Motor neuron (in vitro differentiated cells): ENCODE measurements at places on chromosomes 7 and 10. TPM values are rescaled to one million over a fixed set of nuclear protein-coding genes. Genes with fewer than 3 reads are reported as not detected.
A peak's percentile ranks its signal among the peaks of the same experiment; 100 is the strongest.

GRCh38 chr10:46001187-46001756, 29.0 kb downstream of the TIMM23 start:
- no peak for ATAC-seq

DNA sequence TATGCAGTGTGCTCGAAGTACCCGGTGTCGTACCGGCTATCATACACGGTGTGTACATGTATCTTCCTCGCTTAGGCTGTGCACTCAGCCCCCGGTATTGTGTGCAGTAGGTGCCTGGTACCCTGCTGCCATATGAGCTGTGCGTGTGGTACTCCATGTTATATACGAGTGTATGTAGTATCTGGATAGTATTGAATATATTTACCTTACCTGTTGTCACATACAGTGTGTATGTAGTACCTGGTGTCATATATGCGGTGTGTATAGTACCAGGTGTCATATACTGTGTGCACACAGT, 1.2 kb downstream of the ZMYND11 start:
- peak; percentile 54 for ATAC-seq

DNA sequence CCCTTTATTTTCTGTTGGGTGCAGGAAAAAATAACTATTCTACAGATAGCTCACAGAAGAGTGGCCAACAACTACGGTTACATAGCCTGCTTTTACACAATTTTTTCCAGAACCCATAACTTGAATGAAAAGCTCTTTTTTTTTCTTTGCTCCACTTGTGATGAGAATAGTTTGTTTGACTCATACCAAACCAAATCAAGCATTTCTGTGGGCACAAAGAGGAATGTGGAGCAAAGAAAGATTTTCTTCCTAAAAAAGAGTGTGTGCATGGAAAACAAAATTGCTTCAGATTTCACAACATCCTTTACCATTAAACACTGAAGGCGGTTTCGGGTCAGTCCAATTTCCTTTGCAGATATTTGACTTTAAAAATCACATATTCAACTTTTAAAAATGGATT, 54.8 kb upstream of the RAB11FIP2 start:
- ATAC-seq = no peak

- ATAC-seq = no peak
These were observed 63.0 kb upstream of the GPR26 start for GRCh38 chr10:123603130-123603529.

- ATAC-seq = no peak
These were observed 349.9 kb downstream of the ELMO1 start for GRCh38 chr7:37098762-37099161.

DNA sequence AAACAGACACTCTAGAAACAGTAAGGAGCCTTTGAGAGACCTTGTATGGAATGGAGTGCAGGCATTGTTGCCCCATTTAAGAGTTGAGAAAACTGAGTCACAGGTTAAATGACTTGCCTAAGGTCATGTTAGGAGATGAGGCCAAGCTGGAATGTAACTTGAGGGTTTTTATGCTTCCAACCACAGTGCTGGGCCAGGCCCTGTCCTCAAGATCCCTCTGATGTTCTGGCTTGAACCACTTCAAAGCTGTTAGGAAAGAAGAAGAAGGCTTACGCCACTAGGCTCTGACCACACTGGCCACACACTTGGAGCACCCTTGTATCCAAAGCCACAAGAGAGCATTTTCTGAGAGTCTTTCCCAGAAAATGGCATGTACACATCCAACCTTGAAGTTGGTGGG, 42.7 kb downstream of the PLAU start:
- no peak for ATAC-seq

DNA sequence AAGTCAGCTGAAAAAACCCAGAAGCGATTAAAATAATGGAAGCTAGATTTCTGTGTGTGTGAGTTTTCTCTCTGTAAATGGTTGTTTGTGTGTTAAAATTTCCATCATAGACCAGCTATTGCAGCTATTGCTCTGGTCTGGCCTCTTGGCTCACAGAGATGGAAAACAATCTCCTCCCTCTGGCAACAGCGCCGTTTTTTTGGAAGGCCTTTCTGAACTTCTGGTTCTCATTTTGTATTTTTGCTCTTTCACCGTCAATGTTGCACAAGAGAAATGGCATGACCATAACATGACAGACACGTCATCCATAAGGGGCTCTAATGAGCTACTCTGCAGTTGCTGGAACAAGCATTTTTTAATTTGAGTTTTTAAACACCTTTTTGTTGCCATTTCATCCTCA, 91.0 kb downstream of the CUBN start:
- no peak for ATAC-seq

GRCh38 chr10:60312818-60313588, 76.7 kb downstream of the ANK3 start:
- peak; percentile 64 for ATAC-seq

GRCh38 chr10:21427804-21428481, 97.5 kb downstream of the SKIDA1 start:
- no peak for ATAC-seq

GRCh38 chr7:100693312-100694097, 545 bp downstream of the GIGYF1 start:
- peak; percentile 43 for ATAC-seq

- ATAC-seq = no peak
These were observed 56.5 kb downstream of the AFAP1L2 start for GRCh38 chr10:114347791-114348190.

- peak; percentile 63 for ATAC-seq
These were observed 72.3 kb downstream of the AMZ1 start for GRCh38 chr7:2760098-2760889.

DNA sequence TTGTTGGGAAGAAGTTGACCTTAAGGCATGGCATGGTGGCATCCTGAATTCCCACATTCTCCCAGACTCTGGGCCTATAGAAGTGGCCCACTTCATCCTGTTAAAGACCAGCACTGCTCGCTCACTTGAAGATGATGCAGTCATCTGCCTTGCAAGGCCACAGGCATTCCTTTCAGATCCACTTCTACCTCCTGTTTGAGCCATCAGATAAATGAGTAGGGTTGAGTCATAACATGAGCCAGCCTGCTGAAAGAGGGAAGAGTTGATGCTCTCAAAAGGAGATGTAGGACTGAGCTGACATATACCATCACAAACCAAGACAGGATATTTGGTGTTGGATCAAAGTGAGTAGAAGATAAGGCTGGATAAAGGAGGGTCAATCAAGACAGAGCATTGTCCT, 1.5 kb upstream of the EBLN1 start:
- no peak for ATAC-seq

GRCh38 chr7:101081432-101081831, 3.8 kb upstream of the TRIM56 start:
- no peak for ATAC-seq

GRCh38 chr10:47359626-47360418, 11.7 kb downstream of the RBP3 start:
- ATAC-seq = no peak

- ATAC-seq = no peak
These were observed 6.0 kb downstream of the PPIA start for GRCh38 chr7:44802418-44803025.

DNA sequence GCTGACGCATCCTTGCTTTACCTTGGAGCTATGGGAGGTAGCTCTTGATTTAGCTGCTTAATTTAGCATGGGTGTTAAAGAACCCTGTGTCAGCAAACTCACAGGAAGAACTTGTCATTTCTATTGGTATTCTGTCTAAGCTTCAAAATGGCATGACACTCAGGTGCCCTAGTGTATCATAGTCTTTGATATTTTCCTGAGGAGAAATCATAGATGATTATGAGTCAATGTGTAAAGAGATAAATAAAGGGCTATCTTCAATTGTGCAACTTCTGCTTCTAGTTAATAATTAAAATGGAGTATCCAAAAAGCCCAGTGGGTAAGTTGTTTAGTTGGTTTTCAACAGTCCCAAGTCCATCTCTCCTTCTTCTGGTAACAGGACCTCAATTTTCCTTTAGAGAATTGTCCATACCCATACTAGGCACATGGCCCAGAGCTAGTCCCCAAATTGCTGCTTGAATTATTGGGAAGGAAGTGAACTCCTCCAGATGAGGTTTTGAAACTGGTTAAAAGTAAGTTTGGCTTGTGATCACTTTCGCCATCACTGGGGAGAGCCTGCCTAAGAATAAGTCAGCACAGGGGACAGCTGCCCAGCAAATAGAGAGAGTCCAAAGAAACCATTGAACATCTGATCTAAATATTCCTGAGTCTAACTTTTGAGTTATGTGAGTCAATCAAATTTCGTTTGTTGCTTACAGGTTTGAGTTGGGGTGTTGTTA, 169.0 kb upstream of the PHYHIPL start:
- ATAC-seq = no peak

GRCh38 chr10:14334771-14335170, 4.0 kb upstream of the FRMD4A start:
- ATAC-seq = no peak

- ATAC-seq = no peak
These were observed 16.9 kb upstream of the TAX1BP1 start for GRCh38 chr7:27723085-27723484.

DNA sequence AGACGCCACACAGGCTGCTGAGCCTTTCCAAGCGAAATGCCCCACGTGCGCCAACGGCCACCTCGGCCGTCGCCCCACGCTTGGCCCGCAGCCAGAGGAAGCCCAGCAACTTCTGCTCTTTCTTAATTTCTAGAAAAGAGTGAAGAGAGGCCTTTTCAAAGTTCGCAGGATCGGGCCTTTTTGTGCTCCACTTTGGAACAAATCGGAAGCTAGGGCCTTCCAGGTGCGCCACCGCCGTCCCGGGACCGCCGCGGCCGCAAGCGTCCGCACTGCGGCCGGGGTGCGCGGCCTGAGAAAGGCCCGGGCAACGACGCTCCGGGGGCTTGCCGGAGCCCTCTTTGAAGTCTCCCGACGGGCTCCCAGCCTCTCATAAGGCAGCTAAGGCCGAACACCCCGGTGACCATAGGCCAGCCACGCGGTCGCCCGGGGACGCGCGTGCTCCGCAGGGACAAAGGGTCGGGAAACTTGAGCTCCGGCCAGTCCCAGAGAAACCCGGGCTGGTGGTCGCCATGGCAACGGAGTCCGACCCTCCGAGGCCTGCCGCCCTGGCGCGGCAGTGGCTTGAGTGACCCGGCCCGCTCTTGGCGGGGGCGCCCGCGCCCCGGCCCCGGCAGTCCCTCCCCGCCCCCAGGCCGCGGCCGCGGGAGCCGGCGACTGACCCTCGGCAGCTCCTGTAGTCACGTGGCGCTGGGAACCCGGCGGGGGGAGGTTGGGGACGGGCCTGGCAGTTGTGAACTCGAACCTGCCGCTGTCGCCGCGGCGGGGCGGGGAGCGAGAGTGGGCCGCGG, at the start of gene REPIN1:
Gene REPIN1 (plus strand): TSS at position 727 of the 788 bp plus-strand sequence. CDS start 890 bp downstream, outside the sequence.
- ATAC-seq = peak; percentile 71

- ATAC-seq = no peak
These were observed 105.1 kb downstream of the PIP4K2A start for GRCh38 chr10:22609251-22609650.

GRCh38 chr7:11332865-11333228, 359.2 kb downstream of the PHF14 start:
- no peak for ATAC-seq

- ATAC-seq = no peak
These were observed 19.8 kb downstream of the YME1L1 start for GRCh38 chr10:27134371-27134770.

DNA sequence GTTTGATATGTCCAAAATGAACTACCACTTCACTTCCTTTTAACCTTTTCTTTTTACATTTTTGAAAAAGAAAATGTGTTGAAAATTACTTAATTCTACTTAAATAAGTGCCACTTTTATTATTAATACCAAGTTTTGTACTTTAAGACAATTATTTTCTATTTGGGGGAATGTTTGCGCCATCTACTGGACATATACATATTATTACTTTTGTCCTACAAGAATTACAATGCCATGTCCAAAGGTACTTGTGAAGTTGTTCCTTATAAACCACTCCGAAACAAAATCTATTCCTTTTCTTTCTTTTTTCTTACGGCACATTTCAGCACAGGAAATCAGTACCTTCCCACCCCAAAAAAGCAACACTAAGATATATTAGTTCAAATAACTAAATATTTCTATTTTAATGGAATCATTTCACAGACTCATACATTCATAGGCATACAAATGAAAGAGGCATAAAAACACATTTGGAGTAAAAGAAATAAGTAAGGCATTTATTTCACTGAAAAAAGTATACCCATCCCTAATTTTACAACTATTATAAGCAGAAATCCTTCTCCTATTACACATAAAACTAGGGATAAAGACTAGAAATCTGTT, 169.9 kb downstream of the RNF133 start:
- ATAC-seq = no peak

GRCh38 chr7:131225619-131226513, 101.8 kb upstream of the MKLN1 start:
- ATAC-seq = peak; percentile 94

DNA sequence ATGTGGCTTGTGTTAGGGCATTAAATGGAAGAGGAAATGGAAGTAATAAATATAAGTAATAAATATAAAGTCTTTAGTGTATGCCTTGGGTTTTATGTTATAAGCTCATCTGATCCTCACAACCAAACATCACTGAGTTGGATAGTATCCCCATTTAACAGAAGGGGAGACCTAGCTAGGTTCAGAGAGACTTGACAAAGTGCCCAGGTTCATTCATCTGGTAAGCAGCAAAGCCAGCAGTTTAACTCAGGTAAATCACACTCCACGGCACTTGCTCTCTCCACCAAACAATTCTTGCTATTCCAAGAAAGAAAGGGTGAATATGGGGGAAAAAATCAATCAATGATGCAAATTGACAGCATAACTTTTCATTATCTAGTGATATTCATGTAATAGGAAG, 167.3 kb downstream of the MAGI2 start:
- ATAC-seq = no peak

- ATAC-seq = no peak
These were observed 20.0 kb downstream of the LRRD1 start for GRCh38 chr7:92158660-92159575.

GPC2 gene
- 97.5 and 103 TPM in 2 replicates for total RNA-seq

EEPD1 gene
- total RNA-seq = 3.0 and 4.3 TPM in 2 replicates

CPA4 gene
- 0.05 and 0.31 TPM in 2 replicates for total RNA-seq

GPR26 gene
- total RNA-seq = 0.33 and 0.44 TPM in 2 replicates

IMMP2L gene
- total RNA-seq = 11.0 and 14.9 TPM in 2 replicates

ATP5F1C gene
- total RNA-seq = 368 and 421 TPM in 2 replicates

EGR2 gene
- 0.67 and 0.69 TPM in 2 replicates for total RNA-seq

NKX1-2 gene
- total RNA-seq = 0.05 and 0.09 TPM in 2 replicates

OPALIN gene
- 0.13 and 0.31 TPM in 2 replicates for total RNA-seq

ANKRD61 gene
- 3.4 and 3.5 TPM in 2 replicates for total RNA-seq

CYP2E1 gene
- total RNA-seq = 0.87 and 1.8 TPM in 2 replicates

CRYGN gene
- 0.29 and 0.59 TPM in 2 replicates for total RNA-seq

SFTPA2 gene
- total RNA-seq = 1.1 TPM in 1 of 2 replicates, not detected in the other

AKR1C2 gene
- 33.0 and 37.3 TPM in 2 replicates for total RNA-seq

SPDYE11 gene
- 0.73 and 0.88 TPM in 2 replicates for total RNA-seq

PPP1R17 gene
- 8.5 and 9.7 TPM in 2 replicates for total RNA-seq
